ENCODE measurements at places on chromosomes 11 and 22.

GRCh38 chr11:71463331-71464211 lies 10.6 kb downstream of the NADSYN1 start:
- no peak for DNase-seq

GRCh38 chr11:77776455-77776854 lies 44.1 kb downstream of the RSF1 start:
- no peak for DNase-seq

- no peak for DNase-seq
These were observed 133.8 kb upstream of the PITPNB start for GRCh38 chr22:28052825-28053269.

GRCh38 chr11:4441515-4441914 lies 7.6 kb upstream of the OR52K2 start:
- DNase-seq: no peak

DNA sequence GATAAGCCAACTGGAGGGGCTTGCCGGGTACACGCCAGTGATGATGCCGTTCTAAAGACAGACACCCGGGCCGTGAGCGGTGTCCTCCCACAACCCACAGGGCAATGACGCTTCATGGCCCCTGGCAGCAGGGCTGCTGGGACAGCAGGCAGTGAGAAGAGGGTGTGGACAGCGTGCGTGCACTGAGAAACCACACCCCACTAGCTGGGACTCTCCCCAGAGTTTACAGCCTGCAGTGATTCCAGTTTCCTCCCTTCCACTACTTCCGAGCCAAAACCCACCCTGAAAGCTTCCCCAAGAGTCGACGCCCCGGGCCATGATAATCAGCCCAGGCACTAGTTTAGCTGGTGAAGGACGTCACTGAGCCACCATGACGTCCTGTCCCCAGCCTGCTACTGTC lies 29.2 kb downstream of the CPT1A start:
- DNase-seq: no peak

GRCh38 chr11:102530558-102530957 lies at the start of gene MMP7:
Gene MMP7 (minus strand): TSS chr11:102530747. CDS start chr11:102530700, 47 bp downstream.
- peak; percentile 2 for DNase-seq

- no peak for DNase-seq
These were observed 263.6 kb downstream of the KIRREL3 start for GRCh38 chr11:126736682-126737572.

- DNase-seq: no peak
These were observed 664 bp upstream of the ZC3H7B start for GRCh38 chr22:41300661-41301060.

DNA sequence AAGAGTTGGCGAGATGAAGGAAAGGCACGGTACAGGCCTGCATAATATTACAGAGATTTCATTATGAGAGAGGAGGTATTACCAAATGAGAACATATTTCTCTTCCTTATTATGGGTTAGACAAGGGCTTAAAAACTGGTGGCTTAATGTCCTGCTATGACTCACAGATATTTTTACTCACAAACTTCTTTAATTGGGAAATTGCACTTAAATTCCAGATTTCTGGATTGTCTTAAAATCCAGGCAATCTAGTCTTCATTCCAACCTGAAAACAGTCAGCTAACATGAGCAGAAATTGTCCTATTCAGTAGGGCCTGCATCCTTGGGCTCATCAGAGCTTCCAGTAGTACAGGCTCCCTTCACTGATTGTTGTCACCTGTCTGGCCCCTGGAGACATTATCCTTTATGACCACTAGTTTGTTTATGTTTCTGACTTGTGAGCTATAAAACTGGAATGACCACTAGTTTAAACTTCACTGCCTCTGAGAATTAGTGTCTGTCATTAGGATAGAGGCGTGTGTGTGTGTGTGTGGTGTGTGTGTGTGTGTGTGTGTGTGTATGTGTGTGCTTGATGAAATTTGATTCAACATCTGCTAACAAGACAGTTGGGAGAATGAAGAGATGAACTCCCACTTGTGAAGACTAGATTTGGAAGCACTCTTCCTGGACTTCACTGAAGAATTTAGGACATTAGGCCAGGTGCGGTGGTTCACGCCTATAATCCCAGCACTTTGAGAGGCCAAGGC lies 25.1 kb downstream of the DBX1 start:
- DNase-seq: no peak

- no peak for DNase-seq
These were observed 40.9 kb downstream of the NAV2 start for GRCh38 chr11:19753451-19754106.

DNA sequence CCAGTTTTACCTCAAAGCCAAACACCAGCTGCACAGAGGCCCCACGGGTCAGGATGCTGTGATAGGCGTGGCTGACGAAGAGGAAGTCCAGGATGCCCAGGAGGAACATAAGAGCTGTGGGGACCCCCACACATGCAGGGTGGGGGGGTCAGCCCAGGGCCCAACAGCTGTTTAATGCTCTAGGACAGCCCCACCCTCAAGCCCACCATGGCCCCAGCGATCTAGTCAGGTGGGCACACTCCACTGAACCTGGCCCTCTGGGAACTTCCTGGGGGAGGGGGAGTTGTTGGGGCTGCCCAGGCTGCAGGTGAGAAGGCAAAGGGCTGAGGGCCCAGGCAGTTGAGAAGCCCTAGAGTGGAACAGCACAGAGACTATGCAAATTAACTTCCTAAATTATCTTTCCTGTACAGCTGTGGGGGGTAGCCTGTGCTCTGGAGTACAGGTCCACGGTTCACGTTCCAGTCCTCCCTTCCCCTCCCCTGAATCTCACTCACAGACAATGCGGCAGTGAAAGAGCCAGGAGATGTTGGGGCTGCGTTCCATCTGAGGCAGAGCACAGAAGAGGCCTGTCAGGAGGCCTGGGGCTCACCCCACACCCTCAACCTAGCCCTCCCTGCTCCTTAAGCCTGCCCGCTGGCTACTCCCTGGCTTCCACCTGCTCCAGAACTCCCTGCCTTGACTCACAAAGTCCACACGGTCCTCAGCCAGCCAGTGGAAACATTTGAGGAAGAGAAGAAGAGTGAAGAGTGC lies 1.9 kb downstream of the SYVN1 start:
- DNase-seq: no peak

- no peak for DNase-seq
These were observed 34.5 kb downstream of the CPT1A start for GRCh38 chr11:68806931-68807844.

DNA sequence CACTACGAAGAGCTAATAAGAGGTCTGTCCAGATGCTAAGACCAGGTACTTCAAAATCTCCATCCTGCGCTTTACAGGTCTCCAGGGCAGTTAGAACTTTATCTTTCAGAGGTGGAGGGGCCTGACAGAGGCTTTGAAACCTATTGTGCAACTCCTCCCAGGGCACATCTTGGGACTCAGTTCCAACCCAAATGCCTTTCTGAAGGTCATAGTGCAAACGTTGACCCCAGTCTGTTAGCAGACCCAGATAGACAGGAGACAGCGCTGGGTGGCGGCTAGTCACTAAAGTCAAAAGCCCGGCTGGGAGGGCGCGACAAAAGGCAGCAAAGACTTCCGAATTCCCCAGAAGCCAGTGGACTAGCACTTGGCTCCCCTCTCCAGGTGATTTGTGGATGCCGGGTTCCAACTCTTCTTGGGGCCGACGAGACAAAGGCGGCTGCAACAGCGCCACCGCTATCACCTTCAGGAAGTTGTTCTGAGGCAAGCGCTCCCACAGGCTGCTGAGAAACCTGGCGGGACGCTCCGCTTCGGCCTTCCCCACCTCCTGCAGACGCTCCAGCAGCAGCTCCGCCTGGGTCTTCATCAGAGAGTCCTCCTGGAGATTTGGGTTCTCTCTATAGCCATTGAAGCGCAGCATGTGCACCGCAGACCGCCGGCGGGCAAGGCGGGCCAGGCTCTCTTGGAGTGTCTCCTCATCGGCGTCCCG lies 728 bp downstream of the FANCF start:
- peak; percentile 42 for DNase-seq

DNA sequence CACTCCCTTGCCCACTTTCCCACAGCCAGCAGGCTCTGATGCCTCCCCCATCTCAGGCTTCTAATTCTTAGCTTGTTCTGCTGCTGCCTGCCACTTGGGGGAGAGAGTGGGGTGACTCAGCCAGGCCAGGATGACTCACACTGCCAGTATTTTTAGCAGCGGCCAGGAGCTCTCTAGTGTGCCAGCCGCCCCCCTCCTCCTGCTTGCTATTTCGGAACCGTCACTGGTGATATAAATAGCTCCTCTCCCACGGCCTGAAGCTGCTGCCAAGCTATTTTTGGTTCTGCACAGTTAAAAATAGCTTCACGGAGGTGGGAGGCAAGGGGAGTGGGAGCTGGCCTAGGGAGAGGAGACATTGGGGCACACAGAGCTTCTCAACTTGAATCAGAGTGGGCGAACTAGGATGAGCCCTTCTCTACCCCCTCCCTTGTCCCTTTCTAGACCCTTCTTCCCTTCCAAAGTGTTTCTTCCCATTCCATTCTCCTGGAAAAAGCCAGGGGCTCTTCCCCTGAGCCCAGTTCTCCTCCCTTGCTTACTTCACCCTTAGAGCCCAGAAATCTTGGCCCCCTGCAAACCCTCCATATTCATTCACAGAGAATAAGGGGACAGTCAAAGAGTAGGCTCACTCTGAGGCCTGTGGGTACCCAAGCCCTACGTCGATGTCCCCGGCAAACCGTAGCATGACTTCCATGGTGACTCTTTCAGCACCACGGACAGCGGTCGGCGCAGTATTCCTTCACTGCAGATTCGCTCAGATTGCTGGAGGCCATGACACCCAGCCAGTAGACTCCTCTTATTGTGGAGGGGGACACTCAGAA lies 2.5 kb upstream of the NPAS4 start:
- peak; percentile 65 for DNase-seq
